ENCODE measurements at places on chromosomes 4 and X. TPM values are rescaled to one million over a fixed set of nuclear protein-coding genes. Genes with fewer than 3 reads are reported as not detected.

The NUDT10 gene
- total RNA-seq = not detected

DNA sequence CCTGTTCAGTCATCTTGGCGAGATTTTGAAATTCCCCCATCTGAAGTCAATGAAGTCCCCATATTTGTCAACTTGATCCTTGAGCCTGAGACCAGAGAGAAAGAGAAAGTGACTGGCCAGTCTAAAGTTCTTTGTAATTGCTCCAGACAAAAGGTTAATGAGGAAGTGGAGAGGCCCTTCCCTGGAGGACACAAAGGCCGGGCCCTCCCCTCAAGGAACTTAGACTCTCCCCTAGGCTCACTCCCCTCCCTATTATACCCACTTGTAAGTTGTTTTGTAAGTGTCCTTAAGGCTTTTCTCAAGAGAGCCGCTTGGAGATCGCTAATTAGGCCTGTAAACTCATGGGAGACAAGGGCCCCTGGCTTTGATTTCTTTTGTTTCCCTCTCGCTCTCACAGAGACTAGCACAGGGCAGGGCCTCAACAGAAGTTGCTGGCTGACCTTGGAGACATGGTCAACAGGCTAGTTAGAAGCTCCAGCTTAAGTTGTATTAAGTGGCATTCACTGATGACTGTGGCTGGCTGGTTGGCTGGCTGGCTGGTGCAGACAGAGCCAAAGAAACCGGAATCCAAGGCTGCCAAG, 20.3 kb upstream of the GPC4 start:
- no peaks in the 10 kb centered on the region for H3K4me1 ChIP-seq
- H3K27me3 ChIP-seq = no peaks in the 10 kb centered on the region
- no peaks in the 10 kb centered on the region for H3K36me3 ChIP-seq
- DNase-seq = no peak

- no peaks in the 10 kb centered on the region for H3K36me3 ChIP-seq
- no peak overlapping the region for H3K4me3 ChIP-seq
- no peak for DNase-seq
- no peak overlapping the region for H3K27ac ChIP-seq
These were observed 527.2 kb downstream of the GBA3 start for GRCh38 chr4:23219779-23220408.

The TCEAL7 gene
- 10.5 TPM for total RNA-seq

The MGAT4D gene
- total RNA-seq = not detected

- H3K27ac ChIP-seq = no peak overlapping the region
- H3K36me3 ChIP-seq = no peaks in the 10 kb centered on the region
- no peaks in the 10 kb centered on the region for H3K4me1 ChIP-seq
- DNase-seq = no peak
- H3K4me3 ChIP-seq = no peak overlapping the region
- no peaks in the 10 kb centered on the region for H3K27me3 ChIP-seq
These were observed 21.9 kb upstream of the GPR78 start for GRCh38 chr4:8558080-8558960.

GRCh38 chr4:47945930-47946726, 31.7 kb upstream of the NFXL1 start:
- H3K4me1 ChIP-seq = no peaks in the 10 kb centered on the region
- H3K27ac ChIP-seq = no peak overlapping the region
- H3K36me3 ChIP-seq = no peaks in the 10 kb centered on the region
- H3K4me3 ChIP-seq = no peak overlapping the region
- H3K27me3 ChIP-seq = peaks cover 3% of the 10 kb centered on the region

- no peaks in the 10 kb centered on the region for H3K4me1 ChIP-seq
- H3K27ac ChIP-seq = no peak overlapping the region
- H3K27me3 ChIP-seq = peaks cover 5% of the 10 kb centered on the region
- no peak for DNase-seq
- no peak overlapping the region for H3K4me3 ChIP-seq
- H3K36me3 ChIP-seq = no peaks in the 10 kb centered on the region
These were observed 6.9 kb upstream of the PGRMC1 start for GRCh38 chrX:119229253-119229615.

The IKBKG gene
- total RNA-seq = 40.3 TPM

- no peaks in the 10 kb centered on the region for H3K4me1 ChIP-seq
- H3K4me3 ChIP-seq = no peak overlapping the region
- H3K27me3 ChIP-seq = no peaks in the 10 kb centered on the region
- H3K27ac ChIP-seq = no peak overlapping the region
- DNase-seq = no peak
- H3K36me3 ChIP-seq = no peaks in the 10 kb centered on the region
These were observed 68.9 kb downstream of the MAOB start for GRCh38 chrX:43813319-43813718.

DNA sequence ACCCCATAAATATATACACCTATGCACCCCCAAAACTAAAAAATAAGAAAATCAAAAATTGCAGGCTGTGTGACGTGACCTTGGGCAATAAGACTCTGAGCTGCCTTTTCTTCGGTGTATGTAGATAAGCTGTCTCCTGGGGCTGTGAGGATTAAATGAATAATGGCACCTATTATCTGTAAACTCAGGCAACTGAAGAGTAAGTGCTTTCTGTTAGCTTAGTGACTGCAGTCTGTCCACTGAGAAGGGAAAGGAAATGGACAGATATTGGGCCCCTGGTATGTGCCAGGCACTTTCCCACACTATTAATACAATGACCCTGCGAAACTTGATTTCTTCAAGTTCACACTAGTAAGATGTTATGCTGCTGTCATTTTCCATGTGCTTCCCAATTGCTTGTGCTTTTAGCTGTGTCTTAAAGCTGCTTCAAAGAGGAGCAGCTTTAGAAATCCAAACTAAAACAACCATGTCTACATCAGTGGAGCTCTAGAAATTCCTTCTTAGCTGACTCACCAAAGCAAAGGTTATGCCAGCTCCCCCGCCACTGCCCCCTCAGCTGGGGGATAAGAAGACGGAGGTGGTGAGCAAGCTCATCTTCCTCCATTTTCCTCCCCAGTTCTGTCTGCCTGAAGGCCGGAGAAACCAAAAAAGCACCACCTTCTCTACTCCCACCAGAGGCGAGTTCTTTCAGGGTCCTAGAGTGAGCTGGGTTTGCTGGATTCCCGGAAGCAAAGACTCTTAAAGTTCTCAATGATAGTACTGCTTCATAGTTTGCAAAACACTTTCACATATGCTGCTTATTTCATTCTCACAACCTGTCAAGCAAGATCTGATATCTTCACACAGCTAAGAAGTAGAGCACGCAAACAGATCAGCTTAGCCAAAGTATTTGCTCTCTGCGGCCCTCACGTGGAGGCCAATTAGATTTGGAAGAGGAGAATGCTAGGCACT, 8.8 kb upstream of the DGAT2L6 start:
- DNase-seq = peak; percentile 34
- H3K4me1 ChIP-seq = peaks cover 30% of the 10 kb centered on the region
- no peak overlapping the region for H3K4me3 ChIP-seq
- H3K36me3 ChIP-seq = no peaks in the 10 kb centered on the region
- peak overlapping the region; percentile 28 for H3K27ac ChIP-seq

DNA sequence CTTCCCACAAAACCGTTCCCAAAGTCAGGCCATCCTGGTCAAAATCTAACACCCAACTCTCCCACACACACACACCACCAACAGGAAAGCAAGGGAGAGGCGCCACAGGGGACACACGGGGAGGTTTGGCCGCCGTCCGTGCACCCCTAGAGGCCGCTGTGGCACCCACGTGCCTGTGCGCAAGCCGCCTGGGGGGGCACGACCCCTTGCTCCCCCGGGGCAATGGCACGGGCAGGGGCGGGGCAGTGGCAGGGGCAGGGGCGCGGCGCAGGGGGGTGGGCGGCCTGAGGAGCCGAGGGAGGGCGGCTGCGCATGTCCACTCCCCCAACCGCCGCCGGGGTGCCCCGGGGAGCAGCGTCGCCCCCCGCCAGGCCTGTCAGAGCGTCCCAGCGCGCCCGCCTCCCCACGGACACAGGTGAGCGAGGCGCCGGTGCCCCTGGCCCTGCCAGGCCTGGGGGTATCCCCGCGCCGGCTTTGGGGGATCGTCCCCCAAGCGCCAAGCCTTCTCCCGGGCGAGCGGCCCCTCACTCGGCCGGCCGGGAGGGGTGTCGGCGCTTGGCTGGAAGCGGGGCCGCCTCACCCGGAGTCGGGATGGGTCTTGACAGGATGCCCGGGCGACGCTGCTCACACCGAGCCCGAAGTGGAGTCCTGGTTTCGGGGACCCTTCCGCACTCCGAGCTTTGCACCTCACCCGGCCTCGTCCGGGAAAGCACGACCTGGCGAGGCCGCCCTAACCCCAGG, at the start of gene ERAS:
Gene ERAS, plus strand, starts transcription at position 379 of the 741 bp plus-strand sequence. CDS start 2,611 bp downstream, outside the sequence.
- H3K36me3 ChIP-seq = no peaks in the 10 kb centered on the region
- no peak within 1 kb of the TSS for H3K4me3 ChIP-seq
- DNase-seq = no peak
- H3K4me1 ChIP-seq = no peaks in the 10 kb centered on the region
- peaks cover 15% of the 10 kb centered on the region for H3K27me3 ChIP-seq
- no peak within 1 kb of the TSS for H3K27ac ChIP-seq

DNA sequence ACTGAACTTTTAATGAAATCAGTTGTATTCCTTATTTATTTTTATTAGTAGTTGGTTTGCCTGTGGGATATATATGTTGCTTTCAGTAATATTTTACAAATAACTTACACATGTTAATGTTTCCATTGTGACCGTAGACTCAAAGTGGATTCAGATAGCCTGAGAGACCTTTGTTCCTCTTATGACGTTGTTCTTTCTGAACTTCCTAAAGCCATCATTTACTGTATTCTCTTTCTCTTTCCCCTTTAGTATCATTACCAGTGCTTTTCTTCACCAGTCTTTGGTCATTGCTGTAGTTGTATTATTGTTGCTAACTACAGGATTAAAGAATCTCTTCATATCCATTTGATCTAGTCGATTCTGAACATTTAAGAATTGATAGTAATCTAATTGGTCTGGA, 4.3 kb downstream of the STIM2 start:
- H3K4me1 ChIP-seq = peaks cover 17% of the 10 kb centered on the region
- no peaks in the 10 kb centered on the region for H3K27me3 ChIP-seq
- peak; percentile 9 for DNase-seq
- H3K27ac ChIP-seq = no peak overlapping the region
- no peaks in the 10 kb centered on the region for H3K36me3 ChIP-seq
- no peak overlapping the region for H3K4me3 ChIP-seq

- H3K4me1 ChIP-seq = no peaks in the 10 kb centered on the region
- H3K4me3 ChIP-seq = no peak overlapping the region
- DNase-seq = no peak
- no peaks in the 10 kb centered on the region for H3K27me3 ChIP-seq
These were observed 1242.9 kb downstream of the C4orf33 start for GRCh38 chr4:130338851-130339250.

- no peak overlapping the region for H3K27ac ChIP-seq
- no peak overlapping the region for H3K4me3 ChIP-seq
- H3K36me3 ChIP-seq = no peaks in the 10 kb centered on the region
- no peak for DNase-seq
These were observed 7.6 kb downstream of the CPLX1 start for GRCh38 chr4:818106-818921.

DNA sequence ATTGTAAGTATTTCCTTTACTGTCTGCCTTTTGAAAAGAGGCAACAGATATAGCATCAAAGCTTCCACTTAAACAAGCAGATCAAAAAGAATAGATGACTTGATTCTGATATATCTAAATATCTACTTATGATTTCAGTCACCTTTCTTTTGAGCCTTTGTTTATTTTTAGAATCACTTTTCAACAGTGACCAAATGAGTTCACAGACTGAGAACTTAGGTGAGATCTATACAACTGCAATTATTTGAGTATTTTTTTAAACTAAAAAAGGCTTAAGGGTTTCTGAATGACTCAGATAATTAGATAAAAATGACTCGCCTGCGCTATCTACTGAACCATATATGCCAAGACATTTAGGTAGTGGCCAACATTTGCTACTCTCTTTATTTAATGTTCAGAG, 166.7 kb upstream of the KCNIP4 start:
- H3K36me3 ChIP-seq = no peaks in the 10 kb centered on the region
- no peaks in the 10 kb centered on the region for H3K4me1 ChIP-seq
- no peak overlapping the region for H3K27ac ChIP-seq
- H3K4me3 ChIP-seq = no peak overlapping the region

The NAA11 gene
- total RNA-seq = not detected

DNA sequence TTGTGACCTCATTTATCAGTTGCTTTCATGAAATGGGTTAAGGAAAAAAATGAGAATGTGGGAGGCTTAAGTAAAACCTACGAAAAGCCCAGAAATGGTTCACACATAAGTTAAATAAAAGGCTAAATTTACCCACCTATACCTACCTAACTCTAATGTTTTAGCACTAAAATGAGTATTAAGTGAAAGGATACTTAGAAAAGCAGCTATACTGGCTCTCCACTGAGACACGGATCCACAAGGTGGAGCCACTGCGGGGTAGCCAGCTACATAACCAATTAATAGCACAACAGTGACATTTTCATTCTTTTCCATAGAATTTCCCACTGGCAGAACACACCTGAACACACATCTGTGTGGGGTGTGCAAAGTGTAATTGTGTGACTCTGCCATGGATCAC, 101.9 kb downstream of the MAML3 start:
- H3K4me3 ChIP-seq = no peak overlapping the region
- no peak overlapping the region for H3K27ac ChIP-seq
- H3K36me3 ChIP-seq = no peaks in the 10 kb centered on the region
- no peaks in the 10 kb centered on the region for H3K27me3 ChIP-seq
- peaks cover 35% of the 10 kb centered on the region for H3K4me1 ChIP-seq
- peak; percentile 70 for DNase-seq

The SRPX2 gene
- total RNA-seq = 124 TPM

DNA sequence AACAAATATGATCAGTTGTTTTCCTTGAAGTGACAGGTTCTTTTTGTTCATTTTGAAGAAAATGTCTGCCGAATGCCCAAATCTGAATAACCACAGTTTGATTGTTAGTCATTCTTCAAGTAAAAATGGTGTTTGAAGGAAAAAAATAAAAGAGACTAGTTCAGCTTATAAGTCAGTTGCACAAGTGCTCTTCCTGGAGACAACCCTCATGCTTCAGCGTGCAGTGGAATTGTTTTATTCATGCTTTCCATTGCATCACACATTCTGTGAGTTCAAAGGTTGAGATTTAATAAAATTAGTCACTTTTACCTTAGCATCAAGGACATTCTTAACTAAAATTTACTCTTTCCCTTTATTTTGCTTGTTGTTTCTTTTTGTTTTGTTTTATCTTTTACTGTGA, 404.9 kb downstream of the ZNF674 start:
- no peaks in the 10 kb centered on the region for H3K27me3 ChIP-seq
- H3K36me3 ChIP-seq = no peaks in the 10 kb centered on the region
- DNase-seq = no peak
- H3K4me1 ChIP-seq = no peaks in the 10 kb centered on the region

DNA sequence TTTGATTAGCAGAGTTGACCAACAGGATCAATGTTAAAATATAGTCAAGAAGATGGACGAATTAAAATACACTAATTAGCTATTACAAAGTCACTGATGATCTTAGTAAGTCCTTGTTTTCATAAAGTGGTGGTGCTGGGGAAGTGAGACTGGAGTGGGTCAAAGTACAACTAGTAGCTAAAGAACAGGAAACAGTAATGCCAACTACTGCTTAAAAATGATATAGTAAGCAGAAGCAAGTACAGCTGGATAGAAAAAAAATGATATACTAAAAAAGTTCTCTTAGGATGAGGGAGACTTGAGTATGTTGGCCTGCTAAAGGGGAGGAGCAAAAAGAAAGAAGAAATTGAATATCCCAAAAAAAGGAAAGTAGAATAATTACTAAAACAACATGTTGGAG, 580.8 kb upstream of the FTHL17 start:
- H3K4me3 ChIP-seq = no peak overlapping the region
- no peak overlapping the region for H3K27ac ChIP-seq
- no peaks in the 10 kb centered on the region for H3K27me3 ChIP-seq
- no peaks in the 10 kb centered on the region for H3K36me3 ChIP-seq
- no peaks in the 10 kb centered on the region for H3K4me1 ChIP-seq

- no peak for DNase-seq
- H3K4me1 ChIP-seq = no peaks in the 10 kb centered on the region
- no peak overlapping the region for H3K27ac ChIP-seq
- H3K27me3 ChIP-seq = no peaks in the 10 kb centered on the region
These were observed 743.8 kb upstream of the INTU start for GRCh38 chr4:126888968-126889367.

The MSN gene
- total RNA-seq = 658 TPM

Data from endothelial cell of umbilical vein (primary cell).